ENCODE measurements at places on chromosomes 7 and 10.

- DNase-seq = no peak
Measured at GRCh38 chr7:41383596-41383995, 319.3 kb downstream of the INHBA start.

DNA sequence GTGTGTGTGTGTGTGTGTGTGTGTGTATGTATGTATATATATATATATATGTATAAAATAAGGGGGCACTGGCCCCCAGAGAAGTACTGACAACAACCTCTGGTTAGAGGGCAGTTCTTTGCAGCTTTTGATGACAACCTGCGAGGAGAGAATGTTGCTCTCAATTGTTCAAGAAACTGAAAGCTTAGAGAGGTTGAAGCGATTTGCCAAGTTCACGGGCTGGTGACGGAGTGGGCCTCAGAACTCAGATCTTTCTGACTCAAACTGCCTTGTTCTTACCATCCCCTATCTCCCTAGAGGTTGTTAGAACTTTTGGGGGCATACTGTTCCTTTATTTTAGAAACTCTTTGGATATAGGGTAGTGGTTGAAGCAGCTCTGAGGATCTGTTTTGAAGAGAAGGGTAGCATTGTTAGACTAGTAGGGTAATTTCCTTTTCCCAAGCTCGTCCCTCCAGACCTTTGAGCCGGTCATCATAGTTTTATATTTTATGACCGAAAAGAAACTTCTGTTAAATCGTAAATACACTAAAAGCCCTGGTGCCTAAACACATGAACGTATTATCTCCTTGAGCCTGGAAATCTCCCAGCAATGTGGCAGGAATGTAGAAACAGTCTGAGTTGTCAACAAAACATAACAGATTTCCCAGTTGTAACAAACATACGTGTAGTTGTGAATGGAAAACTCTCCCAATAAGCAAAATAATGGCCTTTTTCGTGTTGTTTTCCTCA lies 541.7 kb upstream of the GALNT17 start:
- DNase-seq = no peak

- no peak for DNase-seq
Measured at GRCh38 chr7:78176171-78176570, 377.6 kb downstream of the PHTF2 start.

DNA sequence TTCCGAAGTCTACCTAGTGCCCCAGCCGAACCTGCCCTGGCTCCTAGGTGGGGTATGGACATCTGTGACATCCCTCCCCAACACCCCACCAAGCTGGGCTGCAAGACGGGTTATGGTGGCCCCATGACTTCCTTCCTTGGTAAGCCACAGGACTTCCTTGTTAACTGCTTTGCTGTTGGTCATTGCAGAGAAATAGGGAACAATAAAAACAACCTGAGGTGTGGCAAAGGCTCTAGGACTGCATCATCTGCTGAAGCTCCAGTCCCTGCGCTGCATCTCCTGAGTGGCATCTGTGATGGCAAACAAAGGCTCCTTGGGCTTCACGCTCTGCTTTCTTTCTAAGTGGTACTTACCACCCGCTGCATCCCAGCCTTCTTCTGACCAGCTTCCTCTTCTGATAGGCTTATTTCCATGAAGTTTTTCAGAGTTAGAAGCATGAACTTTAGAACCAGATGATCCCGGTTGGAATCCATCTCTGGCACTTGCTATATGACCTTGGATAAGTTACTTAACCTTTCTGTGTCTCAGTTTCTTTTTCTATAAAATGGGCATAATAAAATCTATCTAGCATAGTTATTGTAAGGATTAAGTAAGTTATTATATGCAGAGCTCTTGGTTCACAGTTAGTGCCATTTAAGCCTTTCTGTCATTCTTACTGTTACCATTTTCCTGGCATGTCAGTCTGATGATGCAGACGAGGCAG lies 216.8 kb downstream of the RPS24 start:
- no peak for DNase-seq

DNA sequence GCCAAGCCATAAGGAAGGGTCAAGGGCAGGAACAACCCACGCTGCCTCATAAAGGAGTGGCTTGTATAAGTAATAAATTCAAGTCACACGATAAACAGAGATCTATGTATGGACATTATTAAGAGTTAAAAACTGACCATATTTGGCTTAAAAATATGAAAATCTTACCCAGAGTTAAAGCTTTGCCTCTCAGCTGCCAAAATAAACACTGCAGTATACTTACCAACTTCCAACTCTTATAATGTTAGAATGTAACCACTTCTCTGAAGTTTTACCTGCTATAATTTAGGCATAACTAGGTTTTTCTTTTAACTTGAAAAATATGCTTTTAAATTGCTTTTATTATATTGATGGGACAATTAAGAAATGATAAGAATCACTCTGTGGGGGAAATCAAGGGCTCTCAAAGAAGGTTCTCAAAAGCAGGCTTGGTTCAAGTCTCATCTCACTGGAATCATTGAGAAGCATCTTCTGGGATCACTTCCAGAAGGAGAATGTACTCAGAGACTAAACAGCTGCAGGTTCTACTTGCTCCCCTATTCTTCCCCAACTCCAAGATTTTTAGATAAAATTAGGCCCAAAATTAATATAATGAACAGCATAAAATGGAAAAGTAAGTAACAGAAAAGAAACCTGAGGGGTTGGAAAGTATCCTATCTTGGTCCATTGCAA lies 16.1 kb upstream of the CAV2 start:
- no peak for DNase-seq

- peak; percentile 51 for DNase-seq
Measured at GRCh38 chr10:11162828-11163599, 145.3 kb downstream of the CELF2 start.

- no peak for DNase-seq
Measured at GRCh38 chr10:75386128-75386527, 15.4 kb downstream of the ZNF503 start.

DNA sequence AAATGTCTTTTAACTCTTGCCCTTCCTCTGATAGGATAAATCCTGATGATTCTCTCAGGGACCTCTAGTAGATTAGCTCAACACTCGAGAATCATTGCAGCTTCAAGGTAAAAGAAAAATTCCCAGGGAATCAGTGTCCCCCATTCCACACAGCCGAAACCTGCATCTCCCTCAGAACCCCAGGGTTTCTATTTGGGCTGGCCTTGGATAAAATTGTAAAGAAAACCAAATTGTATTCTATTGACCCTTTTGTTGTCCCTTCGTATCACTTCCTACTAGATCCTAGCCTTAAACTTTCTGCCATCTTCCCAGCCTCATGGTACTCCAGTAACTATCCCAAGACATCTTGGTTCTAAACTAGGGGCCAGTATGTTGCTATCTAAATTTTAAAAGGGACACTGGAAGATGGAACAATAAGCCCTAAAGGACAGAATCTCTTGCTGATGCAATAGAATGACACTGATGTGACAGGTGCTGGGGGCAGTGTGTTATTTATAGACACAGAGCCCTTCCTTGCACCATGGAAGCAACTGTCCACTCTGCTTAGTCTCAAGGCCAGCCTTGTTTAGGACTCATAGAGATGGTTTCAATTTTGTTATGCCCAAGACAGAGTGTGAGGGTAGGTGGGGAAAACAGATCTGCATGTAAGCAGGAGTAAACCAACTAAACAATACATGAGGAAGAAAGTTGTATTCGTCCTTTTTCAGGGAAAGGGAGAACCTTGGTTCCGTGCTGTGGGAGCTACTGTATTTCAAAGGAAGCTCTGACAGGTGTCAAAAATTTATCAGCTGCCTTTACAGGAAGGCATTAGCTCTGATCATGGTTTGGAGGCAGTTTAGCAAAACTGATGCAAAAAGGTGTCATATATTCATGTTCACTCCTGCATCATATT lies 7.6 kb downstream of the ASB15 start:
- no peak for DNase-seq

DNA sequence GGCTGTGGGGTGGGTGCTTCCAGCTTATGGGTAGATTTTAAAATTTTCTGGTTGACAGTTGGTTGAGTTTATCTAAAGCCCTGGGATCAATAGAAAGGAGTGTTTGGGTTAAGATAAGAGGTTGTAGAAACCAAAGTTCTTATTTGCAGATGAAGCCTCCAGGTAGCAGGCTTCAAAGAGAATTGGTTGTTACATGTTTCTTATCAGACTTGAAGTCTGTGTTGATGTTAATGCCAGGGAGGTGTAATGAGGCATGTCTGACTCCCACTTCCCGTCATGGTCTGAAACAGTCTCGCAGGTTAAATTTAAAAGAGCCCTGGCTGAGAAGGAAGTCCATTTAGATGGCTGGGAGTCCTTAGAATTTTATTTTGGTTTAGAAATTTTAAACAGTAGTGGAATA lies 165.2 kb upstream of the TMEM72 start:
- DNase-seq = no peak

Data from stimulated activated CD8-positive, alpha-beta memory T cell treated with anti-CD3 and anti-CD28 coated beads, Interleukin-4, amount 100 ng/mL, for 1 hour (primary cell).